NCI-H1105 treated with DMSO at 0.1 percent for 48 hours (cell line): ENCODE measurements at places on chromosomes 2 and 18.

DNA sequence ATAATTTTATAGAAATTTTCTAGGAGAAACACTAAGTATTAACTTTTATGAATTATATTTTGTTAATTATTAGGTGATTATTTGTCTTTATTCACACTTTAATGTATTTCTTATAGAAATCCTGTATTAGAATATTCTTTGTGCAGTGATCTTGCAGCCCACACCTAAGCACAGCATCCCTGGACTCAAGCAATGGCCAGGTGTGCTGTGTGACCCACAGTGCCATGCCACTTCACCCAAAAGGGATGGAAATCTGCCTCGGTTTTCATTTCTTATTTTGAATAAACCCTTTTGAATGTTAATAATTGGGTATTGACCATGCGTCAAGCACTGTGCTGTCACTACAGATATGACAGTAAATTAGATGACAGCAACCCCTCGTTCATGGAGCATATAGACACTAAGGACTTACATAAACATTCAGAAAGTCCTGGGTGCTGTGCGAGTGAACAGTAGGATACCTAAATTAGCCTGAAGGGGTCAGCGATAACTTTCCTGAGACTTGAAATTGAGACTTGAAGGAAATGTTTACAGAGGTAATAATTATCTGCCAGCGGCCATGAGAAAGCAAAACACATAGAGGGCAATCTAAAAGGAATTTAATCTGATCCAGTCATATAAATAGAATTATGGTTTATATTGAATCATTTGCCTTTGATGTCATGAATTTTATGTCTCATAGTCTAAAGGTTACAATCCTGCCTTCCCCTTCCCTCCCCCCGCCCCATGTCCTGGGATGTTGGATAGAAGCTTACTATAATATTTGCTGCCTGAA lies 52.7 kb upstream of the CALCRL start:
- peak; percentile 55 for DNase-seq

GRCh38 chr2:158013891-158014290 lies 87.8 kb upstream of the UPP2 start:
- no peak for DNase-seq

DNA sequence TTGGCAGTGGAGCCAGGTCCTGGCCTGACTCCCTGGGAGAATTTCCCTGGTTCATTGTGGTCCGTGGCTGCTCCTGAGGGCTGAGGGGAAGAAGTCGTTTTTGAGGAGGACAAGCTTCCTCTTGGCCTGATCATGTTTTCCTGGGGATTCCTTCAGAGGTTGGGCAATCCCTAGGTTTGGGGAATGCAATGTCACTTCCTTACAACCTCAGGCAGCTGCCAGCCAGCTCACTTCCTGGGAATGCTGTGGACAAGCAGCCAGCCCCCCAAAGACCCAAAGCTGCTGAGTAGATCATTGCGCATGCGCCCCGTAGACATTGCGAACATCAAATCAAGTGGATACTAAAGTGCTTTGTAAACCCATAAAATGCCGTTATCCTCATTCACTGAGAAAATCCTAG lies 7.7 kb upstream of the DNMT3A start:
- DNase-seq = no peak

DNA sequence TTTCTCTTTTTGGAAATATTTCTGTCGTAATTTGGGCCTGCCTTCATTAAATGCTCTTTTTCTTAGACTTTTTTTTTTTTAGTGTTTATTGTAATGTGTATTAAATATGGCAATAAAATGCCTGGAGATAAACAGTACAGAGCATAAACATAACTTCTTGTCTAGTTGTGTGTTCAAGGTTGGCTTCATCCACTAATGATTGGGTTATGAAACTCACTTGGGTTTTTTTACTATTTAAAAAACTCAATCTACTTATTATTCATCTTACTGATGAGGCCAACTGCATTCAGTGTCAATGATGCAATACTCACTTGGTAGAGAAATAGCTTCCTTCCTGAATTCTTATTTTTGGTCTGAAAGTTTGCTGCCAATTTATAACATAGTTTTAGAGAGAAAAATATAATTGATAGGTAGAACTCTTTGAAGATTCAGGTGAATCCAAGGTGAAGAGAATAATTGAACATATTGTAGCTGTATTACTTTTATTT lies 144.2 kb upstream of the NABP1 start:
- DNase-seq = no peak

DNA sequence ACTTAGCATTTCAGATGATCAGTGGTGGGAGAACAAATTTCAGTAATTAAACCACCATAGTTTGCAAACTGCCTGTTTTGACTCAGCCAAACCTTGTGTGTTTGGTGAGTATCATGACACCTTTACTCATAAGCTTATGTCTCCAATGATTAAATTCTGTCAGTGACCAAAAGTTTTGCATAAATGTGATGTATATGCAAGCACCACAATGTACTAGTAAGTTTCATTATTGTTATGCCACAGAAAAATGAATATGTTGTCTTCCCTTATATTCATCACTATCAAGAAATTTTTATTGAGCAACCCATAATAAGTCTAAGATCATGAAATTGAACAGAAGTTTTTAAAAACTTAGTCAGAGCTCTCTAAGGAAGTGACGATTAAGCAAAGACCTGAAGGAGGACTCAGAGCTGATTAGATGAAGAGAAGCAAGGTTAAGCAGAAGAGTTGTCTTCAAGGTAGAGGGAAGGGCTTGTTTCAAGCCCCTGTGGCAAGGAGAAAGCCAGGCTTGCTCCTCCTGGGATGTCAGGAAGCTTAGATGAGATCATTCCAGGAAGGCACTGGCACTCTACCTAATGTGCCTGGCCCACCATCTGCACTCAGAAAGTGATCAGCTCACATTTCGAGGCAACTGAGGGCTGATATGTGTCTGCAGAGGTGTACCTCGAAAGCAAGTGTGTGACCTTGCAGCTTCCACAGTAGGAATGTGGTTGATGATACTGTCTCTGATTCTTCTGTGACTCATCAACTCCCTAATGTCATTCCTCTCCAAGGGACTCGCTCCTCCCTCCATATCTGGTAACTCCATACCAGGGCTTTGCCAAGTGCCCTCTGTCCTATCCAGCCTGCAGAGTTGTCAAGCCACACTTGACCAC lies 54.7 kb downstream of the KCTD18 start:
- DNase-seq = no peak

- peak; percentile 73 for DNase-seq
Measured at GRCh38 chr2:149329489-149330126, 779 bp upstream of the LYPD6 start.

GRCh38 chr2:77567723-77568122 lies 45.5 kb upstream of the LRRTM4 start:
- no peak for DNase-seq

DNA sequence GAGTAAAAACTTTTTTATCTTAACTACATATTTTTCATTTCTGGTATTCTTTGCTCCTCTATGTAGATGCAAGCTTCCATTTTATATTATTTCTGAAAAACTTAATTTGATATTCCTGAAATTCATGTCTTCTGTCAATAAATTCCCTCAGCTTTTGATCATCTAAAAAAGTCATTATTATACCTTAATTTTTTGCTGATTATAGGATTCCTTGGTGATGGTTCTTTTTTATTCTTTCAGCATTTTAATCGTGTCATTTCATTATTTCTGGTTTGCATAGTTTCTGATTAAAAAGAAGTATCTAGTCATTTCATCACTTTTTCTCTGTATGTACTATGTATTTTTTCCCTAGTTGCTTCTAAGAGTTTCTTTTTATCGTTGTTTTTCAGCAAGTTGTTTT lies 241.8 kb upstream of the CYP26B1 start:
- no peak for DNase-seq

- DNase-seq = no peak
Measured at GRCh38 chr2:47041063-47041462, 114.0 kb downstream of the STPG4 start.

DNA sequence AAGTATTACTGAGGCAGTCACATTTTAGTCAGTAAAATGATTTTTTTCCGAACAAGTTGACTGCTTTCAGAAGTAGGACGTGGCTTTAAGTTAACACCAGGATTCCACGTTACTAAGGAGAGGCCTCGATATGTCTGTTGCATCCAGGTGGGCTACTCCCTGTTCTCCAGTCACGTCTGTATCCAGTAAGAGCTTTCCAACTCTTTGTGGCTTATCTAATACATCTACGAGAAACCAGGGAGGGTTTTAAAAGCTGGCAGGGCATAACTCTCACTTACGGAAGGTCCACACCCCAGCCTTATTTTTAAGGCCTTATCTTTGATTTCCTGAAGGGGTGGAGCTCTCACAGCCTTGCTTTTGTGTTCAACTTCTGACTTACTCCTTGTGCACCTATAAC lies 99.2 kb downstream of the SLC8A1 start:
- no peak for DNase-seq

DNA sequence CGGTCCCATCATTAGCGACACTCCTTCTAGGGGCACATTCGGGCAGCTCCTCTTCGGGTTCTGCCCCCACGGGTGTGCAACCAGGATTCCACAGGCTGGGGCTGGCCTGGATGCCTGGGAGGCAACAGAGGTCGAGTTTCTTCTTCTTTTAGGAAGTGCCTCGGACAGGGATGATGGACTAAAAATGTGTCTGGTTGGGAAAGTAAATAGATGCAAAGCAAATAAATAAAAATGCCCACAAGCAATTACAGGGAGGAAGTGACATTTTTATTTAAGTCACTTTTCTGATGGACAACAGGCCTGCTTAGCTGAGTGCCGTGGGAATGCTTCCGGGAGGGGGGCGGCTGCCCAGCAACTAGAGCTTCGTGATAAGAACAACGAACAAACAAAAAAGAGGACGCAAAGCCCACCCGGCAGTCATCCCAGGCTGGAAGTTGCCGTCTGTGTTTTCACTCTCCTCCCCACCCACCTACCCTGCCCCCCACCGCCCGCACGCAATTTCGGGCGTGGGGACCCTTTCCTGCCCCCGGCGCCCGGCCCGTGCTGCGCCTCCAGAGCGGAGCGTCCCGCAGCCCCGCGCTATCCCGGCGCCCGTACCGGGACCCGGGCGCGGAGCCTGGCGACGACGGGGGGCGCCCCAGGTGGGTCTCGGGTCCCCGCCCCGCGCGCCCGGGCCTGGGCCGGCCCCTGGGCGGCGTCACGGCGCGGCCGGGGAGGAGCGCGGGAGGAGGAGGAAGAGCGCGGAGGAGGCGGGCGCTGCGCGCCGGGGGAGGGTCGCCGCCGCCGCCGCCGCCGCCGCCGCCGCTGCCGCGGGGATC lies 412 bp upstream of the NCK2 start:
- DNase-seq = peak; percentile 45

DNA sequence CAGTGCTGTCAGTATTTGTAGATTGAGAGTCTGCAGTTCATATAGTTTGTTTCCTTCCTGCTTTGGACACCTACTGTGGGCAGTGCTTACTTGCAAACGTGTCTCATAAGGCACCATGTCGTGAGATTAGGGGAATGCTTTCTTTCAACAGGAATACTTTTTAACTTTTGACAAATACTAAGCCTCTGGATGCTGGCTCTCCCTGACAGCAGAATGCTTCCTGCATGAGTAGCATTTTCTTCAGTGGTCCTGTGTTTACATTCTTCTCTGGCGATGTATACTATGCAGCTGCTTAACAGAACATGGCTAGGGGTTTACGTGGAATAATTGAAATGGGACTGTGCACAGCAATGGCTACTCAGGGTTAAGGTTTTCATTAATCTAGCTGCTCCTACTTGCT lies 807.5 kb downstream of the MBD2 start:
- no peak for DNase-seq

GRCh38 chr2:18167871-18168270 lies 289.4 kb downstream of the KCNS3 start:
- DNase-seq = no peak

GRCh38 chr2:20745924-20746555 lies 76.9 kb downstream of the LDAH start:
- peak; percentile 41 for DNase-seq

DNA sequence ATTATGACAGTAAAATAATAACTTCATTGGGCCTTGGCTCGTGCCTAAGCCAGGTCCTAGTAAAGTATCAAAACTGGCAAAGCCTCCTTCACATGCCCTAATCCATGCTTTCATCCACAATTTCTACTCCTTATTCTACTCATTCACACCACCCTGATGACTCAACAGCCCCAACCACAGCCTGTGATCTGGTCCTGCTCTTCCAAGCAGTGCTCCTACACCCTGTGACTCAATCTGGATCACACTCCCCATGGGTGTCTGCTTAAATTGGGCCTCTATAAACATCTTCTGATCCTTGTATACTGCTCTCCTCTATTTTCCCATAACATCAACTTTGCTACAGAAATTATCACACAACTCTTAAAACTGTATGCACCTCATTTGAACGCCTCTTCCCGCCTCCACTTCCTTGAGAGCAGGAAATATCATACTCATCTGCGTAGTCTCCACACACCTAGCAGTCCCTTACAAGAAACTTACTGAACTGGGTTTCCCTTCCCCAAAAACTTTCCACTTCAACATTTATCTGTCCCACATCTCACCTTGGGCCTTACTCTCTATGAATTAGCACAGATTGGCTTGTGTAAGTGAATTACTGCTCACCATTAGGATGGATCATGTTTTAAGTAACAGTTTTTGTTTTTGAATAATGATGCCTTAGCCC lies 15.9 kb downstream of the GTF3C3 start:
- DNase-seq = no peak

DNA sequence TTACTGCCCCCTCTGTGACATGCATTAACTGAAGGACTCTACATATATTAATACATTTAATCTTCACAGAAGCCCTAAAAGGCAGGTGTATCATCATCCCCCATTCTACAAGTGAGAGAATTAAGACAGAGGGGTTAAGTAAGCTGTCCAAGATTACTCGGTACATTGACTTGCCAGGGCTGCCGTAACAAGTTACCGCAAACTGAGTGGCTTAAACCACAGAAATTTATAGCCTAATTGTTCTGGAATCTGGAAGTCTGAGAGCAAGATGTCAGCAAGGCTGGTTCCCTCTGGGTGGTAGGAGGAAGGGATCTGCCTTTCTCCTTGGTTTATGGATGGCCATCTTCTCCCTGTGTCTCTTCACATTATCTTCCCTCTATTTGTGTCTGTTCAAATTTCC lies 605.5 kb downstream of the EPHA4 start:
- no peak for DNase-seq

- no peak for DNase-seq
Measured at GRCh38 chr2:208708486-208708885, 301.9 kb downstream of the PTH2R start.

DNA sequence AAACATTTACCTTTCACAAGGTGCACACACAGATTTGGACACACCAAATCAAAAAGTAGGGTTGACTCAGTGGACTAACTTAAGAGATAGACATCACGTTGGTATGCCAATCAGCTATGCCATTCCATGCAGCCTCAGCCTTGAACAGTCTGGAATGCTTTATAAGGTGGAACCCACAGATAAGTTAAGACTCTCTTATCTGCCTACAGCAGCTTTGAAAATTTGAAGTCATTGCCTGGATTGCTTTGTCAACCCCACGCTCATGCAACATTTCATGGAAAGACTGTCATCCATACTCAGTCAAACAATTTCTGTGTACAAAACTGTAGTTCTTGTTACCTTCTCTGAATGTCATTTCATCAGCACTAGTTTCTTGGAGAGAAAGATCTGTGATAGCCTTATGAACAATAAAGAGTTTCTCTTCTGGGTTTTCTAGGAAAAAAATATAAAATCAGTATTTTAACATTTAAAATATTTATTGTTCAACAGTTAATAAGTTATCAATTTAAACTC lies 1.2 kb downstream of the ERMN start:
- no peak for DNase-seq

- no peak for DNase-seq
Measured at GRCh38 chr2:105712166-105712915, 32.4 kb upstream of the NCK2 start.
